ENCODE measurements at places on chromosomes 4 and X.

- DNase-seq, result no peak
These were observed 9.6 kb upstream of the DLG3 start for GRCh38 chrX:70434914-70435586.

- DNase-seq, result no peak
These were observed 149.2 kb downstream of the CFAP299 start for GRCh38 chr4:80484712-80485111.

GRCh38 chrX:133175605-133176004 is 42.5 kb downstream of the TFDP3 start:
- DNase-seq, result no peak

DNA sequence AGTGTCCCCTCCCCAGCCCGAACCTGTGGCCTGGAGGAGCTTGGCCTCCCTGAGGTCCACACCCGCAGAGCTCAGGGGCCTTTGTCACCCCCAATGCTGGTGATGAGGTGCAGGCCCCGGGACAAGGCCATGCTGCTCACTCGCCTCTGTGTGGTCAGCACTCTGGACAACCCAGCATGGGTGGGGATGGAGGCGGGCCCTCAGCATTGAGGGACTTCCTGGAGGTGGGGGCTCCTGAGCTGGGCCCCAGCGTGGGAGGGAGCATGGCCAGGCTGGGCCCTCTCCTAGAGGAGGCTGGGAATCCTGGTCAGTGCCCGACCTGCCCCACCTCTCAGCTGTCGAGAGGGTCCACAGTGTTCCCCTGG is 30.6 kb downstream of the TACC3 start:
- DNase-seq, result no peak

DNA sequence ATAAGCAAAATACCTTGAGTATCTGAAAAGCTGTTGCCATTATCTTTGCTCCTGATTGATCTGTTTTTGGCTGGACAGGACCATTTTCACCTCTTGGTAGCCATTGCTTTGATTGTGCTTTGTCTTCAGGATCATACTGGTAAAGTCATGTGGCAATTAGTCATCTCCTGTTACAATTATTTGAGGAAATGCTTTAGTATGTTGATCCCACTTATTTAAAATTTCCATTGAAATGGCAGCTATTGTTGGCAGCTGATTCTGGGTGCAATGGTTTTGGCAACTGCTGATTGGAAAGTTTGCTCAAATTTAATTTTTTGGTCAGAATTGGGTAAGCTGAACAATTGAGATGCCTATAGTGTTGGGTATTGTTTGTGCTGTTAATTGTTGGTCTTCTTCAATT is 238.3 kb upstream of the TLL1 start:
- no peak for DNase-seq
